IMR-90 (cell line): ENCODE measurements at places on chromosomes 1 and 21. TPM values are rescaled to one million over a fixed set of nuclear protein-coding genes. Genes with fewer than 3 reads are reported as not detected.

DNA sequence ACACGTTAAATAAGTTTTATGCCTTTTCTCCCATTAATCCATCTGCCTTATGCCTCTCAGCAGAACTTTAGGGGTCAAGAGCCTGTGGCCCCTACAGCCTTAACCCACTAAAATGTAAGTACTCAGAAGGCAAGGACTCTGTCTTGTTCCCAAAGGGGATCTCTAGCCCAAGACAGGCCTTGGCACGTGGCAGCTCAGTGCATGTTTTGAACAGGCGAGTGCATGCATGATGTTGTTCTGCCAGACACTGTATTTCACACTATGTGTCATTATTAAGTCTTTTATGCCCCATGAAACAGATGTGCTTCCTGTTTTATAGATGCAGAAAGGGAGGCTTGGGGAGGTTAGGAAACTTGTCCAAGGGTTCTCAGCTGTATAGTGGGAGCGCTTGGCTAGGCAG is 102.8 kb downstream of the ETS2 start:
- no peaks in the 10 kb centered on the region for H3K36me3 ChIP-seq
- DNase-seq: no peak
- H3K27me3 ChIP-seq: no peaks in the 10 kb centered on the region

- H3K4me3 ChIP-seq: no peak overlapping the region
- DNase-seq: no peak
- peaks cover 3% of the 10 kb centered on the region; the same call in 1 of the 2 replicates for H3K4me1 ChIP-seq
- H3K27me3 ChIP-seq: no peaks in the 10 kb centered on the region
These were observed 8.4 kb downstream of the ZBTB7B start for GRCh38 chr1:155011004-155011416.

DNA sequence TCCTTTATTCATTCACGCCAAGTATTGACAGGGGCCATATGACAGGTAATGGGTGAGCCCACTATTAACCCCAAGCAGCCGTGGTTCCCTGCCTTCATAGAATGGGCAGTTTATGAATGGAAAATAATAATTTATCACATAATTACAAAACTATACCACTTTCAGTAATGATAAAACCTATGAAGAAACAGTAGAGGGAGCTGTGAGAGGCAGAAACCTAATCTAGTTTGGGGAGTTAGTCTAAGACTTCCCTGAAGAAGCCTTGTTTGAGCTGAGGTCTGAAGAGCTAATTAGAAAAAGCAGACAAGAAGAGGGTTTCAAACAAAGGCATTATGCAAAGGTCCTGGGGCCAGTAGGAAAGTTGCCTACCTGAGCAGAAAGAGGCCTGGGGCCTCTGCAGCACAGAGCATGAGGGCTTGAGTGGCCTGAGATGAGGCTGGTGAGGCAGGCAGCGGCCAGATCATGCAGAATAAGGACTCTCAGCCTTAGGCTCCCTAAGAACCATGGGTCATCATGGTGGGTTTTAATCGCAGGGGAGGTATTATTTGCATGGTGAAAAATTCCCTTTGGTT is 142.8 kb downstream of the ATG4C start:
- no peaks in the 10 kb centered on the region for H3K4me1 ChIP-seq
- no peak for DNase-seq
- peaks cover 2% of the 10 kb centered on the region; the same call in 1 of the 2 replicates for H3K27me3 ChIP-seq
- no peak overlapping the region for H3K27ac ChIP-seq
- H3K4me3 ChIP-seq: no peak overlapping the region

- no peak overlapping the region for H3K27ac ChIP-seq
- no peaks in the 10 kb centered on the region for H3K4me1 ChIP-seq
- H3K36me3 ChIP-seq: no peaks in the 10 kb centered on the region
- H3K27me3 ChIP-seq: no peaks in the 10 kb centered on the region
- H3K4me3 ChIP-seq: no peak overlapping the region
- DNase-seq: no peak
These were observed 55.3 kb upstream of the HSPA13 start for GRCh38 chr21:14438211-14438610.

- H3K4me1 ChIP-seq: peaks cover 10% of the 10 kb centered on the region
- no peak overlapping the region for H3K4me3 ChIP-seq
- no peaks in the 10 kb centered on the region for H3K27me3 ChIP-seq
- H3K36me3 ChIP-seq: no peaks in the 10 kb centered on the region; the same call in 1 of the 2 replicates
These were observed 2.2 kb downstream of the TMEM35B start for GRCh38 chr1:34982820-34983376.

DNA sequence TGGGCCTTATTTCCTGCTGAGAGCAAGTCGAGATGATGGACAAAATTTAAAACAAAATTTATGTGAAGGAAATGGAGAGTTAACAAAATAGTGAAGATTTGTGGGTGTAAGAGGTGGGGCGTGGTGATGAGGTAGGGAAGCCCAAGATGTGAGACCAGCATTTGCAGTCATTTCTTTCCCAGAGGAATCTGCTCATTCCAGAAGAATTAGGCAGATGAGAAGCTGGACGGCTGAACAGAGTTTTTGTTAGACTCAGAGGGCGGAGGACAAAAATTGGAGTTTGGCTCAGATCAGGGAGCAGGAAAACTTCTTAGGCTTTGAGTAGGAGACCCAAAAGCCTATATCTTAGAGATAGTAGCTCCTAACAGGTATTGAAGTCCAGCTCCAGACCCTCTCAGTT is 65.3 kb downstream of the CAMTA1 start:
- no peaks in the 10 kb centered on the region for H3K27me3 ChIP-seq
- 0 out of 2 replicates have a peak, but pooled peaks cover 2% of the 10 kb centered on the region for H3K4me1 ChIP-seq
- peaks cover 9% of the 10 kb centered on the region for H3K36me3 ChIP-seq
- DNase-seq: no peak
- H3K27ac ChIP-seq: no peak overlapping the region

DNA sequence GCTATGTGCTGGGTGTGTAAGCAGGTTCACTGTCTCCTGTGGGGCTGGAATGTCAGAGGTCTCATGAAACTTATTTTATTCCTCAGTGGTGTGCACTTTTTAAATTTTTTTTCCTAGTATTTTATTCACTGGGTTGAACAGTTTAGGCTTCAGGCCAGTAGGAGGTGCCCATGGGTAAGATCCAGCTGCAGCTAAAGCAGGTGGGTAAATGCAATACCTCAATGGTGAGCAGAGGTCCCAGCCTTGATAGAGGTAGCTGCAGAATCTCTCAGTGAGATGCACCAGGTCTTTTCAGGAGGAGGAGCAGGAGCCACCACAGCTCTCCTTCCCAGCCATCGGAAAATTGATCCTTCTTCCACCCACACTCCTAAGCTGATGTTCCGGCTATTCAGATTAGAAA is 12.6 kb upstream of the OR6N2 start:
- DNase-seq: no peak
- H3K4me3 ChIP-seq: no peak overlapping the region

DNA sequence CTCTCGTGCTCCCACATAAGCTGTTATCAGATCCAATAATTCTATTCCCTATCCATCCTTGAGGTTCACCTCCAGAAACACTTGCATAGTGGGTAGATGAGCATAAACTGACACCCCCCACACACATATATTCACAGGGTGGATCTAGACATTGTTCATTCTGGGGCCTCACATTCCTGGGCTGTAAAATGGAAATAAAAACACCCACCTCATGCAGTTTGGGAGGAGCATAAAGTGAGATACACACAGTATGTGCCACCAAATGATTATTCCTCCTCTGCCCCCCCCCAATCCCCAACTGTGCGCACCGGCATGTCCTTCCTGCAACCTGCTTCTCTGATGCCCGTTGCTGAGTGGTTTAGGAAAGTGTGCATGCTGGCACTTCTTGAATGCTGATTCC is 17.9 kb downstream of the PRDM15 start:
- H3K4me3 ChIP-seq: no peak overlapping the region
- no peak overlapping the region for H3K27ac ChIP-seq
- H3K36me3 ChIP-seq: peaks cover 12% of the 10 kb centered on the region; the same call in 1 of the 2 replicates
- no peaks in the 10 kb centered on the region for H3K27me3 ChIP-seq
- H3K4me1 ChIP-seq: peaks cover 2% of the 10 kb centered on the region; the same call in 1 of the 2 replicates

- H3K4me3 ChIP-seq: no peak overlapping the region
- no peaks in the 10 kb centered on the region for H3K4me1 ChIP-seq
- H3K36me3 ChIP-seq: no peaks in the 10 kb centered on the region
- H3K27ac ChIP-seq: no peak overlapping the region
- DNase-seq: no peak
- H3K27me3 ChIP-seq: no peaks in the 10 kb centered on the region; the same call in 1 of the 2 replicates
These were observed 149.8 kb upstream of the ETV3 start for GRCh38 chr1:157288006-157288405.

GRCh38 chr1:51203121-51203873 is 32.8 kb upstream of the RNF11 start:
- H3K4me1 ChIP-seq: no peaks in the 10 kb centered on the region
- H3K27me3 ChIP-seq: no peaks in the 10 kb centered on the region
- no peak overlapping the region for H3K27ac ChIP-seq
- no peak for DNase-seq
- H3K4me3 ChIP-seq: no peak overlapping the region

DNA sequence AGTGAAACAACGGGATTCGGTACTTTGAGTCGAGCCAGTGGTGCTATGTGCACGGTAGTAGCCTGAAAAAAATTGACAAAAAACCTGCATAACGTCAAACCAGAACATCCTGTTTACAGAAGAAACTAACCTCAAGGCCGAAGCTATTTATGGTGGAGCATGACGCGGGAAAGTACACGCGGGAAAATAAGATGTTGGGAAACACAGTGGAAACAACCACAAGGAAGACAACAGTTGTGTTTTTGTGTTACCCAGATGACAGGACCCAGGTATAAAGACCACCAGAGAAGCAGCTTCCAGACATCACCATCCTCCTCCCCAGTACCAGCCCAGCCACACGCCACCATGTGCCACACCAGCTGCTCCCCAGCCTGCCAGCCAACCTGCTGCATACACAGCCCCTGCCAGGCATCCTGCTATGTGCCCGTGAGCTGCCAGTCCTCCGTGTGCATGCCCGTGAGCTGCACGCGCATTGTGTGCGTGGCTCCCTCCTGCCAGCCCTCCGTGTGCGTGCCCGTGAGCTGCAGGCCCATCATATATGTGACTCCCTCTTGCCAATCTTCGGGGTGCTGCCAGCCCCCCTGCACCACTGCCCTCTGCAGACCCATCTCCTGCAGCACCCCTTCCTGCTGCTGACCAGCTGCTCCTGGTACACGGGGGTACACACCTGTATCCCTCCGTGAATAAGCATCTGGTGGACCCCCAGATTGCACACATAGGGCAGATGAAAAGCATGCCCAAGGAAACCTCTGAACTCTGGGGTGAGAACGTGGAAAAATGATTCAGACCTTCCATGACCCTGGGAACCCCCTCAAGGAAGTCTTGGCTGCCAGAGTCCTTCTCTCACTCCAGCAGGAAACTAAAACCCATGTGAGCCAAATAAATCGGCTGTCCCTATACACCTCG is at the start of gene KRTAP12-3:
TSS of gene KRTAP12-3 (plus strand) at position 298 of the 906 bp plus-strand sequence. CDS start at position 346, 48 bp downstream.
- no peak within 1 kb of the TSS for H3K27ac ChIP-seq
- DNase-seq: peak; percentile 7
- H3K4me3 ChIP-seq: no peak within 1 kb of the TSS
- H3K4me1 ChIP-seq: no peaks in the 10 kb centered on the region
- H3K36me3 ChIP-seq: no peaks in the 10 kb centered on the region

DNA sequence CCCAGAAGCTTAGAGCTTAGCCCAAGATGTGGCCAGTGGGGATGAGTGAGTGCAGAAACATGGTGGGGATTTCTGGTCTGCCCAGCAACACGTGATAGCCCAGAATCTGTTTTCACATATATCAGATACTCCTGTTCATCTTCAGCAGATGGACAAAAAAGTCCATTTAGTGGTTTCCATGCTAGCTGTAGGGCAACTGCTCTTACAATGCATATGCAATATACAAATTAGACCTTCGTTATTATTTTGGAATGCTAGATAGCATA is 96.9 kb upstream of the SGIP1 start:
- no peak overlapping the region for H3K4me3 ChIP-seq
- DNase-seq: no peak
- peaks cover 5% of the 10 kb centered on the region for H3K4me1 ChIP-seq
- no peaks in the 10 kb centered on the region for H3K36me3 ChIP-seq

DNA sequence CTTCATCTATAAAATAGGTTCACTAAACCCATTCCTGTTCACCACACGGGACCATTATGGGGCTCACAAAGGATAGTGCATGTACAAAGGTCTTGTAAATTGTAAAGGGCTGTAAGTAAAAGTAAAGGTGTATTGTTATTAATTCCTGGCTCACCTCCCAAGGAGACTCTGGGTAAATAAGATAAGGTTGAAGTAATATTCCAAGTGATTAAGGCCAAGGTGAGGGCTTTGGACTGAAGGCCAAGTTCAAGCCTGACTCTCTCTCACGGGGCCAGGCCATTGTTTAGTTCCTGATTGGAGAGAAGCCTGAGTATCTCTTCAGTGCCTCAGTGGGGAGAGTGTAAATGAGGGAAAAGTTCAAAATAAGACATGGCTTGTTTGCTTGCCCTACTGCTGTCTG is 19.5 kb upstream of the ZFYVE9 start:
- peaks cover 8% of the 10 kb centered on the region for H3K27me3 ChIP-seq
- no peak overlapping the region for H3K27ac ChIP-seq

- H3K27me3 ChIP-seq: no peaks in the 10 kb centered on the region
- no peak overlapping the region for H3K27ac ChIP-seq
- H3K4me1 ChIP-seq: no peaks in the 10 kb centered on the region
- no peak for DNase-seq
- H3K4me3 ChIP-seq: no peak overlapping the region
These were observed 50.2 kb upstream of the LHX8 start for GRCh38 chr1:75083848-75084514.

DNA sequence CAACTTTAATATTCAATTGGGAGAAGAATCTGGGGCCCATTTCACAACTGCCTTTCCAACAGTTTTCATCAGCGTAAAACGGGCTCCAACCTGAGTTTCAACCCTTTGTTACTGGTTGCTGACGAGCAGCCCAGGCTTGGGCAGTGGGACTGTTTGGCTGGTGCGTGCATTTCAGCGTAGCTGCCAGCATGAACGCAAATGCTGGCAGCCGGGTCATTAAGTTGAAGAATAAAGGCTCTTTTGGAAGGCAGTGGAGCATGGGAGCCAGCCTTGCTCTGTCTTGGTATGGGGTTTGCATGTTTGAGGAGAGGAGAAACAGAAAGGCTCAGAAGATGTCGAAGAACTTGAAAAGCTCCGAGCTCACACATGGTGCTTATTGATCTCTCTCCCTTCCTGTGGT is 40.7 kb downstream of the WDR3 start:
- H3K4me3 ChIP-seq: no peak overlapping the region
- H3K27ac ChIP-seq: no peak overlapping the region
- H3K4me1 ChIP-seq: no peaks in the 10 kb centered on the region
- DNase-seq: no peak
- peaks cover 4% of the 10 kb centered on the region for H3K27me3 ChIP-seq

- H3K27ac ChIP-seq: no peak overlapping the region
- H3K27me3 ChIP-seq: peaks cover 39% of the 10 kb centered on the region
- H3K36me3 ChIP-seq: no peaks in the 10 kb centered on the region
These were observed 12.0 kb upstream of the ARHGEF19 start for GRCh38 chr1:16224472-16224871.

DNA sequence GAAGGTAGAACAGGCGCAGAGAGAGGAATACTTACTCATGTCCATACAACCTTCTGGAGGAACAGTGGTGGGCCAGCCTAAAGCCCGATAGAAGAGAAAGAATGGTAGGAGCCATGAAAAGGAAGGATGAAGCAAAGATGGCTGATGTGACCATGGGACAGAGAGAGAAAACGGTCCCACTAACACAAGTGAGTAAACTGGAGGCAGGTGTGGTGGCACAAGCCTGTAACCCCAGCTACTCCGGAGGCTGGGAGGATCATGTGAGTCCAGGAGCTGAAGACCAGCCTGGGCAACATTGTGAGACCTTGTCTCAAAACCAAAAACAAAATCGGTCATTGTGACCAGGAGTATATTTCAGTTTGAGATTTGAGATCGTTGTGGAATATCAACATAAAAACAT is 49.4 kb downstream of the C1orf198 start:
- H3K4me3 ChIP-seq: no peak overlapping the region
- H3K27ac ChIP-seq: no peak overlapping the region
- H3K4me1 ChIP-seq: no peaks in the 10 kb centered on the region
- no peaks in the 10 kb centered on the region for H3K36me3 ChIP-seq
- DNase-seq: no peak
- no peaks in the 10 kb centered on the region for H3K27me3 ChIP-seq

The SPRR1A gene
- total RNA-seq: not detected in 2 replicates

The HSD3B1 gene
- total RNA-seq: not detected in 2 replicates

The HCN3 gene
- total RNA-seq: 0.36 and 0.83 TPM in 2 replicates
